NCI-H82 (cell line): ENCODE measurements at places on chromosomes 1 and 21.

- peak; percentile 75 for DNase-seq
These were observed 109.4 kb downstream of the NAV1 start for GRCh38 chr1:201648066-201648906.

- DNase-seq = no peak
These were observed 979 bp downstream of the RASSF5 start for GRCh38 chr1:206508130-206508889.

DNA sequence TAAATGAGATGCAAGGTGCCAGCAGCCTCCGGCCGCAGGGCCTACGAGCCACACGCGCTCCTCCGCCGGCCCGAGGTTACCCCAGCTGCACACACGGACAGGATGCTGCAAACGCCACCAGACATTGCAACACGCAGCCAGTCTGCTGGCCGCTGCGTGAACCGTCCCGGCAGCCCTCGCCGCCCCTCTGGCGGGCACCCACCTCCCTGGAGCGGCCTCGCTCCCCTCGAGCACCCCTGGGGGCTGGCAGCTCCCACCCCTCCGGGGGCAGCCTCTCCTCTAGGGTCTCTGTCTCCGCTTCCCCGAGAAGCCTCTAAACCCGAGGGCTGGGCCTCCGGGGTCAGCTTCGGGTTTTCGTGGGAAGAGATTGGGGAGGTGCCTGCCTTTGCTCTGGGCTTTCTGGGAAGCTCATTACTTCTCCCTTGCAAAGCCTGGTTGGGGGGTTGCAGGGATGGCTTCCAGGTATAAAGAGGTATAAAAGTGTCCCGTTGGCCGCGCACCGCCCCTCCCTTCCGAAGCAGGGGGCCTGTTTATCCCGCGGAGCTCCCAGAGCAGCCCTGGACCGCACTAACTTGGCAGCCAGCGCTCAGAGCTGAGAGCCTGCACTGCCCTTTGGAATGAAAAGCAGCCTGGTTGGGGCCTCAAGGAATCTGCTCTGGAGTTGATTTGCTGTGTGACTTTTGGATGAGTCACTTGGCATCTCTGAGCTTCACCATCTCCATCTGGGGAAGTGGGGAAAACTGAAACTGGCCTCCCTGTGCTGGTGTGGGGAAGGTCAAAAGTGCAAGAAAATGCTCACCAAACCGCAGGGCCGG lies 21.8 kb downstream of the DHRS3 start:
- peak; percentile 21 for DNase-seq

DNA sequence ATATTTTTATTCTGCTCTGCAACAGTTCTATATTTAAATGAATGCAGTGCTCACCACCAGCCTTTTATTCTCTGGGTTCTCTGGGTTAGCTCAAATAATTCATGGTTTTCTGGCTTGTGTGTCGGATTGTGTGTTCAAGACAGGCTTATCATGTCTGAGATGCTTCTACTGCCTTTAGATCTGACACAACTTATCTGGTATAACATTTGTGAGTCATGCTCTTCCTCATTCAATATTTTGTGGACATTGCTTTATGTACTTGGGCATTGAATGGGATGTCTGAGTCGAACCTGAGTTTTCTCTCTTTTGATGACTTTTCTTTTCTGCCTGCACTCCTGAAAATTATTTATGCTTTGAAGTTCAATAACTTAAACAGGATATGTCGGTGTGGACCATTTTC lies 17.6 kb upstream of the PKP1 start:
- DNase-seq = no peak

- DNase-seq = no peak
These were observed 25.0 kb upstream of the GBP1 start for GRCh38 chr1:89089962-89090361.

DNA sequence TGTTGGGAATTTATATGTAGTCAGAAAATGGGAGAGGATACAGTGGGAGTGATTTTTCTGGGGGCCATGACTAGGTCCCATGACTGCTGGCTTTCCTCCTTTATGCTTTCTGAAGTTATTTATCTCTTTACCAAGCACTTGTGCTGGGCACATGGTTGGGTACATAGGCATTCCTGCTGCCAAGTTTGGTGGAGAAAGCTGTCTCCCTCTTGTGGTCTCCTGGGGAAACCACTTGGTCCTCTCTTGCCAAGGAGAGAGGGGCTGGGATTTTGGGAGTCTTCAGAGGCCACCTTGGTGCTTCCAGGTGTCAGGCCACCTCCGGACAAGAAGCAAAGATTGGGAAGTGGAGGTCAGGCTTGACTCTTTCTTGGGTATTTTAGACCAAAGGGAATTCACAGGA lies 120.2 kb upstream of the KCNE2 start:
- peak; percentile 60 for DNase-seq

GRCh38 chr21:29386803-29387202 lies 88.1 kb downstream of the BACH1 start:
- DNase-seq = no peak

DNA sequence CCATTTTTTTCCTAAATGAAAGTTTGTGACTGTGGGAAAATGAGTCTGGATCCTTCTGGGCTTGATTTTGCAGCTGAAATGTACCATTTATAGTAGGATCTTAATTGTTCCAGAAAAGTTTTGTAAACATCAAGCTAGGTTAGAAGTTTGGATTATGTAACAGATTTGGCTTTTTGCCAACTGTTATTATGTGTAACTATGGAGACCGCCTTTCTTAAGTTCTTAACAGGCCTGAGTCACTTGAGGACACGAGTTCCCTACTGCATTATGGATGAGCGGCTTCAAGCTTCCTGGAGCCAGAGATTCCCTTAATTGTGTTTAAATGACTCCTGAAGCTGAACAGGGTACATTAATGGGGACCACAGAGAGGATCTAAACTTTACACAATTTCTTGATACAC lies 22.2 kb downstream of the SLC25A33 start:
- DNase-seq = peak; percentile 98

- DNase-seq = no peak
These were observed 416.6 kb upstream of the RUNX1 start for GRCh38 chr21:35465741-35466140.

DNA sequence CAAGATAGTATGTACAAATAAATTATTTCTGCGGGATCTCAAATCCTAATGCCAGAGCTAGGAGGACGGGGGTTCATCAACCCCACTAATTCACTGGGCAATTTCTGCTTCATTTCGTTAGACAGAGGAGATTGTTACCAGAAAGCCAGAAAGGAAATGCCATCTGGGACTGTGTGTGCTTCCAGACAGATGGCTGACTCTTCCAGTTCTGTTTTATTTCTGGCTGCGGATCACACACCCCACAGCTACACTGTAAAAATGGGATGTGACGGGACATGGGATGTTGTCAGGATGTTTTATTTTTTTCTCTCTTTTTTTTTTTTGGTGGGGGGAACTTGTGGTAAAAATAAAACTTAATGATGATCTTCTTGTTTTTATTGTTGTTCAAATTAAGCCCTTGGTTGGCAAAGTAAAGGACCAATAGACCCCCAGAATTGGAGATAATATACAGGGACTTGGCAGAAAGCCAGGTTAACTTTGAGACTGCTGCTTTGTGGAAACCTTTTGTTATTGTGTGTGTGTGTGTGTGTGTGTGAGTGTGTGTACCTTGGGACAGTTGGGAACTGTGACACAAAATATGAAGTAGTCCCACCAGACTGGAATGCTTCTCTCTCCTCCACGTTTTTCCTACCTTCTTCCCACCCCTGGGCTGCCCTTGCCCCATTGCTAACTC lies 114.5 kb downstream of the NUF2 start:
- DNase-seq = peak; percentile 59

DNA sequence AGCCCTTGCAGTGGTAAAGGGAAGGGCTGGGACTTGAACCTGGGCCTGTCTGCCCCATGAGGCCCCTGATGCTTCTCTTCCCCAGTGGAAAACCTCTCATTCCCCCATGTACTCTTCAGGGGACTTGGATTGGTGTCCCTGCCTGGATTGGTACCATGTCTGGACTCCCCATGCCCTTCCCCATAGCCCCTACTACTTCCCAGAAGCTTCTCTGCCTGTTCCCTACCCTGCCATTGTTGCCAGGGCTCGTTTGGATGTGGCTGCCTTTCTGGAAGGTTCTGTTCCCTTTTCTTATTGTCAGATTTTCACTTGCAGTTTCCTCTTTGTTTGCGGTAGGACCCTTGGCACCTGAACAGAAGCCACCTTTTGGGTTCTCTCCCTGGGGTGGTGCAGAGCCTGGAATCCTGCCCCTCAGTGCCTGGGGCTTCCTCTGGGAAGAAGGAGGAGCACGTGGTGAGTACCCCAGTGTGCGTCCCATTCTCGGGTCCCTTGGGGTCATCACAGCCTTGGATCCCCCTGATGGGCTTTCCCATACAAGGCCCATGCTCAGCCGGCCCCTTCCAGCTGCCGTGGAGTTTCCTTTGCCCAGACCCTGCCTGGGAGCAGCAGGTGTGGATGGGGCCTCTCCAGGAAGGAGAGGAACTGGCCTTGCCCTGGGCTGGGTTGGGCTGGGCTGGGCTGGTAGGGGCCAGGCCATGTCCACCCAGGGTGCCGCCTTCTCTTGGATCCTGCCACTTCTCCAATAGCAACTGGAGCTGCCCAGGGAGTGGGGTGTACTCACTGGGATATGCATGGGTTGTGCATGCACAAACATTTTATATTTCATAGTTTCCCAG lies 281.1 kb downstream of the PTPRU start:
- no peak for DNase-seq

DNA sequence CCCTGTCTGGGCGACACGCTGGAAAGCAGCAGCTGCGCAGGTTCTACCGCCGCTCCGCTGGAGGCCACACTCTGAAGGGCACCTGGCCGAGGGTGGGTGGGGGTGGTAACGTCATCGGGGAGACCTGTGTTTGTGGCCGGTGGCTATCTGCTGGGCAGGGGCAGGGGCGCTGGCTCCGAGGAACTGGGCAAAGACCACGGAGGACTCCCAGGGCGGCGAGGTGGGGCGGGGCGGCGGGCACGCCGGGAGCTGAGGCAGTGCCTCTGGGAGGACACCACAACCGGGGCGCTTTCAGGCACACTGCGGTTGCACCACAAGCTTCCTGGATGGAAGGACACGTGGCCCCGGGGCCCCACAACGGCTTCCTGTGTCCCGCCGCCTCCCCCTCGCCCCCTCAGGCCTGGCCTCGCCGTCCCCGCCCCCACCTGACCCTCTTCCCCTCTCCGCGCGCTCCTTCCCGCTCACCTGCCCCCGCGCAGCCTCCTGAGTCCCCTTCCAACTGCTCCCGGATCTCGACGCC lies 3.3 kb upstream of the DENND2D start:
- peak; percentile 32 for DNase-seq

GRCh38 chr1:63847308-63847910 lies 73.6 kb downstream of the ROR1 start:
- DNase-seq = no peak

GRCh38 chr1:104235141-104235540 lies 485.4 kb downstream of the AMY1C start:
- DNase-seq = no peak

DNA sequence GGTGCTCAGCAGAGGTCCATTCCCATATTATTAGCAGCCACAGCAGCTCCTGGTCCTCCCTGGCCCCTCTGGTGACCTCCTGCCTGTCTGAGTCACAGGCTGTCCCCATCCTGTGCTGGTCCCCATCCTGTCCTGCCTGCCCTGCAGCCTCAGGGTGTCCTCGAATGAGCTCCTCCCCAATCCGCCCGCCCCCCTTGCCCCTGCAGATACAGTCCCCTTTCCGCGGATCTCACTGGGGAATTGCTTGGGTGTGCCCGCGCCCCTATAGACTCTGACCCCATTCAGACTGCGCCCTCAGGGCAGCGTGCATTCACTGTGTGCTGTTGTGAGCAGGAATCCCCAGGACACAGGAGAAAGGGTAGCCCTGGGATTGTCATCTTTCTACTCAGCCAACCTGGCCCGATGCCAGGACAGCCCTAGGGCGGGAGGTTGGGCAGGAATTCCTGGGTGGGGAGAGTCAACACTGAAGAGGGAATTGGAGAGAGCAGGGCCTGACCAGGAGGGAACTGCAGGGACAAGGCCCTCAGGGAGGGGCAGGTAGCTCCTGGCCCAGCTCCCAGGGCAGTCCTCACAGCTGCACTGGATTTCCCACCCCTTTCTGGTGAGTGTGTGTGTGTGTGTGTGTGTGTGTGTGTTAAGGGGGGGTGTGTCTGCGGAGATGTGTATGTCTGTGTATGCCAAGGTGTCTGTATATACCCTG lies 1.1 kb upstream of the GUCA2A start:
- peak; percentile 58 for DNase-seq

- DNase-seq = no peak
These were observed 3.0 kb downstream of the TENT5B start for GRCh38 chr1:27009601-27010197.
